Right forelimb (tissue), 1 donor: ENCODE measurements at places on chromosomes 16 and 17.

- no peak for DNase-seq
Observed at GRCh38 chr16:67525176-67525860, 3.3 kb upstream of the RIPOR1 start.

DNA sequence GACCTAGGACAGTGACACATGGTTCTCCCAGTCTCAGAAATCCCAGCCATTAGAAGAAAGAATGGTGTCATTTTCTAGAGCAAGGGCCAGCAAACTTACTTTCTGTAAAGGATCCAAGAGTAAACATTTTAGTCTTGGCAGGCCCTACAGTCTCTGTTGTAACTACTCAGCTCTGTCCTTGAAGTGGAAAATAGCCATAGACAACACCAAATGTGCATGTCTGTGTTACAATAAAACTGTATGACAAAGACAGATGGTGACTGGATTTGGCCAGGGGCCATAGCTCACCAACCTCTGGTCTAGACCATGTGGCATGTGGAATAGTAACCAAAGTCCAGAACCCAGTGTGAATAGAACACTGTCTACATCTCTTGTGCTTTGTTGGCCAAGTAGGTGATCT, 286.5 kb downstream of the HS3ST4 start:
- no peak for DNase-seq

- DNase-seq: peak; percentile 77
Observed at GRCh38 chr16:88437367-88437964, 15.6 kb upstream of the ZFPM1 start.

GRCh38 chr16:12201866-12202265, 225.3 kb downstream of the SNX29 start:
- DNase-seq: no peak

DNA sequence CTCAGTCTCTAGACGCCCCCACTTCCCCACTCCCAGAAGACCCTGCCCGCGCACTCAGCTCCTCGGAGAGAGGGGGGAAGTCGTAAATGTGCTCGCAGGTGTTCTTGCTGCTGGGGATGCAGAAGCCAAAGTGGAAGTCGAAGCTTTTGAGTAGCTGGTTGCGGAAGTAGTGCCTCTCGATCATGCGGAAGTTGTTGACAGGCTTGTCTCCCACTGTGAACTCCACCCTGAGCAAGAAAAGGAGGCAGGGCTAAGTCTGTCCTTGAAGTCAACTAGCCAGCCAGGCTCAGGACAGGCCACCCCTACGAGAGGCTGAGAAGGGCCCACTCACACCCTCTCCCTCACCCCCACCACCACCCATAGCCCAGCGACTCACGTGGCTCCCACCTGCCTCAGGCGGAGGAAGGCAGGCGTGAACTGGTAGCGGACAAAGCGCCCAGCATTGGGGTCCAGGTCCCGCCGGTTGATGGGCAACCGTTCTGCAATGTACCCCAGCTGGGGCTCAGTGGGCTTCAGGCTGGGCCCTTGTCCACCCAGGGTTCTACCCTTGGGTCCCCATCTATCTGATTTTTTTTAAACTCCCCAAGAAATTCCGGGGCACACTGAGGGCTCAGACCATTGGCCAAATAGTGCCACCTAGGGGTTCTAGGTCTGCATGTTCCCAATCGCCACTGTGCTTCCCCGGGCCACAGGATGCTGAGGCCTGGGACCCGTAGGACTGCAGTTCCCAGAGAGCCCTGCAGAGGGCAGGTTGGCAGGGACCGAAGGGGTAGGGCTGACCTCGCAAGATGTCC, 4.6 kb downstream of the UNC119 start:
- DNase-seq: peak; percentile 58

DNA sequence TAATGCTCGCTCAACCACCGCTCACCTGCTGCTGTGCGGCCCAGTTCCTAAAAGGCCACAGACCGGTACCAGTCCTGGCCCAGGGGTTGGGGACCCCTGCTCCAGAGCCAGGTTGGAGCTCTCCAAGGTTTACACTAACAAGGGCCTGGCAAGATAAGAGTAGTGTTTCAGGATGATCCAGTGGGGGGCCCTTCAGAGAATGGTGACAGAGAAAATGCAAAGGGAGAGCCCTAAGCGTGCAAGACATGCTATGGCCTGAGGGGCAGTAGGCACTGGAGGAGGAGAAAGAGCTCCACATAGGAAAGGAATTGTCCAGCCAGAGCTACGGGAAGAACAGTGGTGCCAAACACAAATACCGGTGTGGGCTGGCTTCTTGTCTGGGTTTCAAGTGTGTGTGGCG, 233.4 kb downstream of the STX8 start:
- DNase-seq: no peak

GRCh38 chr17:6257336-6257735, 177.6 kb downstream of the AIPL1 start:
- DNase-seq: no peak

GRCh38 chr17:6927290-6928126, 68.3 kb upstream of the ALOX12 start:
- no peak for DNase-seq

- no peak for DNase-seq
Observed at GRCh38 chr16:14354561-14355351, 275.3 kb downstream of the PARN start.

DNA sequence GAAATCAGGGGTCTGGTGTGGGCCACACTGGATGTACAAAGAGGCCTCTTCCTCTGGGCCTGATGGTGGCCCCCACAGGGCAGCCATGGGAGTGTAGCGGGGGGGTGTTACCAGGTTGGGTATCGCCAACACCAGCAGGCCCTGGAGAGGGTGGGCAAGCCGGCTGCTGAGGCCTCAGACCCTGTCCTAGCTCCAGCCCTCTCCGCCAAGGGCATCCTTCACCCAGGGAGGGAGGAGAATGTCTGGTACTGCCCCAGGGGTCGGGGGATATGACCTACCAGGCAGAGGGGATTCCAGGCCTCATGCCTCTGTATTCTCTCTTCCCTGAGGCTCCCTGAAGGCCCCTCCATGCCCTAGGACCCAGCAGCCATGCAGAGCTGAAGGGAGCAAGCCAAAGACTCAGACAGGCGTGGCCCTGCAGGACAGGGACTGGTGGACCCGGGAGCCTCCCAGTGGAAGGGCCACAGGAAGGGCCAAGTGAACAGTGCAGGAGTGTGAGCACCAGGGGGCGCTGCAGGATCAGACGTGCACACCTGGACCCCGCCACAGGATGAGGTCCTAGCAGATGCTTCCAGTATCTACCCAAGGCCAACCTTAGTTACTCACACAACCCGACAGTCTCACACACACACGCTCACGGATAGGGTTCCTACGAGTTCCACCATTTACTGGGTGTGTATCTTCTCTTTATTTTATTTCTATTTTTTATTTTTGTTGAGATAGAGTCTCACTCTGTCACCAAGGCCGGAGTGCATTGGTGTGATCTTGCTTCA, 10.9 kb upstream of the CES4A start:
- peak; percentile 89 for DNase-seq

- DNase-seq: peak; percentile 53
Observed at GRCh38 chr17:67390646-67391361, 13.7 kb downstream of the PITPNC1 start.

GRCh38 chr17:20105539-20106280, 96.6 kb downstream of the SPECC1 start:
- DNase-seq: no peak

GRCh38 chr17:83008186-83008510, 71.3 kb upstream of the METRNL start:
- no peak for DNase-seq

DNA sequence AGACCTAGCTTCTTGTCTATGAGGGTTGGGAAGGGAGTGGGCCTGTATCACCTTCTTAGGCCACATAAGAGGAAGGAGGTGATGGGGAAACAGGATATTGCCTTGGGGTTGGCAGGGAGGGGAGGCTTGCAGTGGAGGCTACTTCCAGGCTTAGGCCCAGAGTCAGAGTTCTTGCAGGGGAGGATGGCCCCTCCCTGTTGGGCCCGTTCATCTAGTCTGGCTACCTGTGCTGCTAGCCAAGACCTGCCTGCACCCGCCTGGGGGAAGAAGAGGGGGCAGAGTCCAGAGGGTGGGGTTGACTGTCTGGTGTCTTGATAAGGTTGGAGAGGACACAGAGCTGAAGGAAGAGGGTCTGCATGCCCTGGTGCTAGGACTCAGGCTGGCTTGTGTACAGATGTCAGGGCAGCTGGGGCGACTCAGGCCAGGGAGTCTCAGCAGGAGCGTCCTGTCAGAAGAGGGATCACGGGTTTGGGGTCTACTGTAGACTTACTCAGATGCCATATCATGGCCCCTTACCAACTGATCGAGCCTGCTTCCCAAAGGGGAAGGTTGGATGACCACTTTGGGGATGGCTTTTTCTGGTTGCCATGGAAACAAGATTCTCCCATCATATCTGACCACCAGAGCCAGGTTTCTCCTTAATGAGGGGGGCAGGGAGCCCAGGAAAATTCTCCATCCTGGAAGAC, 5.3 kb downstream of the KDM6B start:
- DNase-seq: no peak

- DNase-seq: no peak
Observed at GRCh38 chr17:70446446-70446845, 277.1 kb downstream of the KCNJ2 start.

DNA sequence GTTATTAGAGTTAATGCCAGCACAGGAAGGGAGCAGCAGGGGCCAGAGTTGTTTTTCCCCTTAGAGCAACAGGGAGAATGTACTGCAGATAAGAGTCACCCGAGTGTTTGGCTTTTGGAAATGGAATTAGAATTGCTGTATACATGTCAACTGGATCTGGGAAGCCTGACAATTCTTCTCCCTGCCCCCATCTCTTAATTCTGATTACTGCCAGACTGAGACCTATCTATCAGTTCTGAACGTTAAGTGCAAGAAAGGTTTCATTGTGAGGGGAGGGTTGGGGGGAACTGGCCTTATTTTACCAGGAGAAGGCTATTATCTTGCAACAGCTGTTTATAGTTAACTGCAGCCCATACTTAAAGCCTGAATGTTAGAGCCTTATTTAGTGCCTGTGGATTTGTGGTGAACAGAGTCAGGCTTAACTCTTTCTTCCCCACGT, 424.5 kb upstream of the CDH11 start:
- DNase-seq: no peak

DNA sequence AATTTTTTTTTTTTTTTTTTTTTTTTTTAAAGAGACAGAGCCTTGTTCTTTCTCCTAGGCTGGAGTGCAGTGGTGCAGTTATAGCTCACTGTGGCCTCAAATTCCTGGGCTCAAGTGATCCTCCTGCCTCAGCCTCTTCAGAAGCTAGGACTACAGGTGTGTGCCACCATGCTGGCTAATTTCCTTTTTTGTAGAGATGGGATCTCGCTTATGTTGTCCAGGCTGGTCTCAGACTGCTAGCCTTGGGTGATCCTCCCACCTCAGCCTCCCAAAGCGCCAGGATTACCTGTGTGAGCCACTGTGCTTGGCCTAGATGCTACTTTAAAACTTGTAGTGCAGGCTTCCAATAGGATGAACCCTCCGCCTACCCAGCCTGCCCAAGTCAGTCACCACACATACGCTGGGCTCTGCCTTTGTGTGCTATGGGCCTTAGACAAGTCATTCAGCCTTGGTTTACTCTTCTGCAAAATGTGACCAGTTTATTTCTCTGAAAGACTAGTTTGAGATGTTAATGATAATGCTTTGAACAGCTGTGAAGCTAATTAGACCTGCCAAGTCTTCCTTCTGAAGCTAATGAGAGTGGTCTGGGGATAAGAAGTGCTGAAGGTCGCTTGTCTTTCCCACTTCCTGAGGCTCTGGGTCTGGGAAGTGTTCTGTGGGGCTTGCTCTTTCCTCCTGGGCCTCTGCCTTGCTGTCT, 5.2 kb downstream of the GPT2 start:
- DNase-seq: no peak

DNA sequence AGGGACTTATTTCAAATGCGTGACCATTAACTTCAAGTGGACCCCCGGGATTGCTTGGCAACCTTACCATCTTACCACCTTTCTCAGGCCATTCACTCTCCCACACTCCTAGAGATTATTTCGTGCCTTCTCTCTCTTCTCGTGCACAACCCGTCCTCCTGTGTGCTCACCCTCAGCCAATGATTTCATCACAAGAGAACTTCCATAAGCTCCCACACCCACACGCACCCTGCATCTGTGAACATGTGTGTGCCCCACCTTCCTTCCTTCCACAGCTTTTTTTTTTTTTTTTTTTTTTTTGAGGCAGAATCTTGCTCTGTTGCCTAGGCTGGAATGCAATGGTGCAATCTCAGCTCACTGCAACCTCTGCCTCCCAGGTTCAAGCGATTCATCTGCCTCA, 27.4 kb upstream of the CDH3 start:
- DNase-seq: no peak

- DNase-seq: no peak
Observed at GRCh38 chr17:80053102-80053501, 16.7 kb downstream of the CCDC40 start.

GRCh38 chr17:55816532-55817396, 65.9 kb downstream of the PCTP start:
- DNase-seq: no peak

GRCh38 chr16:4660454-4661007, 32.8 kb upstream of the NUDT16L1 start:
- peak; percentile 76 for DNase-seq

DNA sequence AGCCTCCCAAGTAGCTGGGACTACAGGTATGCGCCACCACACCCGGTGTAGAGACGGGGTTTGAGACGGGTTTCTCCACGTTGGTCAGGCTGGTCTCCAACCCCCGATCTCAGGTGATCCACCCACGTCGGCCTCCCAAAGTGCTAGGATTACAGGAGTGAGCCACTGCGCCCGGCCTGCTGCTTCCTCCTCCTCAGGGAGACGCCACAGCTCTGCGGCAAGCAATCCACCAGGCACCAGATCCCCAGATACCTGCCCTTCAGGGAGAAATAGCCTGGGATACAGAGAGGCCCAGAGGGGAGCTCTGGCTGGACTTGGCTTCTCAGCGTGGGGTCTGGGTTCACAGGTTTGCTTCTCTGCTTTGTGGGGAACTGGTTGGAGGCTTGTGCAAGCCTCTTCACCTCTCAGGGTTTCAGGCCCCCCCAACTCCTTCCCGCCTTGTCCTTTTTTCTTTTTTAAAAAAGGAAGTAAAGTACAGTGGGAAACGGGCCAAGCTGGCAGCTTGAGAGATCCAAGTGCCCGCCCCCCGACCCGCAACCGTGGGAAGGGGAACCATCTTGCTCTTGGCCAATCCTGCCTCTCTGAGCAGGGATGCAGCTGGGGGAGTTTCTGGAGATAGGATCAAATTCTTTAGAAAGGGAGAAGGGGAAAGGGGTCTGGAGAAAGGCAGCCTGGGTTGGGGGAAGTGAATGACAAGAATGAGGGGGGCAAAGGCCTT, 2.6 kb upstream of the SPHK1 start:
- no peak for DNase-seq

GRCh38 chr17:45155029-45155428, 6.6 kb upstream of the HEXIM2 start:
- no peak for DNase-seq

DNA sequence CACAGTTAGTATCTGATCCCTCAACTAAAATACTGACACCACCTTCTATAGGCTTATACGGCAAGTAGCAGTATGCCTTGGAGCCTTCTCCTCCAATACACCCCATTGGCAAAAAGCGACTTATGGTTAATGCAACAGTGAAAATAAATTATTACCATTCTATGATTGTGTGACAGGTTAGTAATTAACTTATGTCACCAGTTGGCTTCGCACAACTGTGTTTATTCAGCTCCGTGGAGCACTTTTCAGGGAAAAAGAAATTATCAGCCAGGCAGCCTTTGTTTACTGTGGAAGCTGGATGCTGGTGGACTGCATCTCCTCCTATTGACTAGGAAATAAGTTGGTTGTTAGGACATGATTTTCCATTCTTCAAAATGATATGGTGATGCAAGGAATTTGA, 833.8 kb upstream of the RBFOX1 start:
- no peak for DNase-seq
